ENCODE measurements at places on chromosomes 1 and 21.

- no peak for DNase-seq
Measured at GRCh38 chr1:5709976-5710375, 282.2 kb downstream of the NPHP4 start.

- no peak for DNase-seq
Measured at GRCh38 chr1:17014671-17015567, 3.2 kb upstream of the ATP13A2 start.

DNA sequence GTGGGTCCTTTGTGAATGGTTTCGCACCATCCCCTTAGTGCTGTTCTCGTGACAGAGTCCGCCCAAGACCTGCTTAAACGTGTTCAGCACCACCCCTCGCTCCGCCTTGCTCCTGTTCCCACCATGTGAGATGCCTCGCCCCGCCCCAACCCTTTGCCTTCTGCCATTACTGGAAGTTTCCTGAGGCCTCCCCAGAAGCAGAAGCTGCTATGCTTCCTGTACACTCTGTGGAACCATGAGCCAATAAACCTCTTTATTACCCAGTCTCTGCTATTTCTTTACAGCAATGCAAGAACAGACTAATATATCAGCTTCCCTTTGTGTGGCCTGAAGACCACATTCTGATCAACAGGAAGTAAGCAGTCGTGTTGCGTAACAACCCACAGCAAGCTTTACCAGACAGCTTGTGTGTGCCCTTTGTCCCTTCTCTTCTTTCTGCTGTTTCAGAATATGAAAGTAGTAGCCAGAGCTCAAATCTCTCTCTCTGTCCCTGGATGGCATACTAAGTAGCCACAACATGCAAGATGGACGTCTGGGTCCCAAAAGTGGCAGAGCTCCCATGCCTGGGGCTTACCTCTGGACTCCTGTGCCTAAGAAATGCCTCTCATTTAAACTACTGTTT is 14.1 kb downstream of the HENMT1 start:
- peak; percentile 58 for DNase-seq

- DNase-seq, result peak; percentile 52
Measured at GRCh38 chr1:154749078-154749760, 120.9 kb downstream of the KCNN3 start.

DNA sequence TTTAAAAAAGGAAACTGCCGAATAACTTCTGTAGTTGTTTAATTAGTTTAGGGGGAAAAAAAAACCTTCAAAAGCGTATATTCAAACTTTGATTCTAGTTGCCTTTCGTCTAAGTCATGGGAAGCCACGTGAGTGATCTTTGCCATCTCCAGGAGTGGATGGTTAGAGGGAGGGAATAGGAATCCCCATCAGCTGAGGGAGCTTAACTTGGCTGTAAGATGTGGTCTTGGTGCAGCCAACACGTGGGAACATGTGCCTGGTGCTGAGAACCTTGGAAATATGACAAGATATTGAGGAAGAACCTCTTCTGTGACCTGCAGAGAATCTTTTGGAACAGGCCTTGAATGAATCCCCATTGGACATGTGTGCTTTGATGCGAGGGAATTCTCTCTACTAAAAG is 1.7 kb downstream of the BACE2 start:
- DNase-seq, result no peak

DNA sequence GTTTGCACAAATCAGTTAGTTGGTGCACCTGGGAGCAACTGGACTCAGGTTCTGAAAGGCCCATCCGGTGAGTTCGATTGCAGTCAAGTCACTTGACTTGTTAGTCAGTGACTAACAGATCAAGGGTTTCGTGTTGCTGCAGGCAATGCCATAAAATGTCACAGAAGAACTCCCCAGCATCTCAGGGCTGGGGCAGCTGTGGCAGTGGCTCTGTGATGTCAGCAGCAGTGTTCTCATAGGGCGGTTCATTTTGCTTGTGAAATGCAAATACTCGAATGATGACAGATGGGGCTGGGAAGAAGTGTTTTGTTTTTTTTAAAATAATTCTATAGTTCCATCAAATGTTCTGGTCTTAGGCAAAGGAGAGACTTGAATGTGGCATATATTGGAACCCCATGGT is 287.8 kb downstream of the LMX1A start:
- peak; percentile 6 for DNase-seq
